ENCODE measurements at places on chromosomes 12 and 14.

- DNase-seq, result no peak
Measured at GRCh38 chr12:59194794-59195193, 274.5 kb upstream of the LRIG3 start.

- DNase-seq, result no peak
Measured at GRCh38 chr12:65741656-65742017, 82.6 kb upstream of the HMGA2 start.

- no peak for DNase-seq
Measured at GRCh38 chr14:104602933-104603325, 1.6 kb downstream of the TMEM179 start.

DNA sequence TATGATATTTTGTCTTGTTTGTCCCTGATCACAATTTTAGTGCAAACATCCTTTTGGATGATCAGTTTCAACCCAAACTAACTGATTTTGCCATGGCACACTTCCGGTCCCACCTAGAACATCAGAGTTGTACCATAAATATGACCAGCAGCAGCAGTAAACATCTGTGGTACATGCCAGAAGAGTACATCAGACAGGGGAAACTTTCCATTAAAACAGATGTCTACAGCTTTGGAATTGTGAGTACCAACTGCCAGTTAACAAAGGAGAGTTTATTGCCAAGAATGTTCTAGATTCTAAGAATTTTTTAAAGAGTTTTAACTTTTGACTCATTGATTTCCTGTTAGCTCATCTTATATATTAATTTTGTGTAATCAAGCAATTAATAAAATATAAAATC is 55.4 kb downstream of the IRAK3 start:
- DNase-seq, result no peak

DNA sequence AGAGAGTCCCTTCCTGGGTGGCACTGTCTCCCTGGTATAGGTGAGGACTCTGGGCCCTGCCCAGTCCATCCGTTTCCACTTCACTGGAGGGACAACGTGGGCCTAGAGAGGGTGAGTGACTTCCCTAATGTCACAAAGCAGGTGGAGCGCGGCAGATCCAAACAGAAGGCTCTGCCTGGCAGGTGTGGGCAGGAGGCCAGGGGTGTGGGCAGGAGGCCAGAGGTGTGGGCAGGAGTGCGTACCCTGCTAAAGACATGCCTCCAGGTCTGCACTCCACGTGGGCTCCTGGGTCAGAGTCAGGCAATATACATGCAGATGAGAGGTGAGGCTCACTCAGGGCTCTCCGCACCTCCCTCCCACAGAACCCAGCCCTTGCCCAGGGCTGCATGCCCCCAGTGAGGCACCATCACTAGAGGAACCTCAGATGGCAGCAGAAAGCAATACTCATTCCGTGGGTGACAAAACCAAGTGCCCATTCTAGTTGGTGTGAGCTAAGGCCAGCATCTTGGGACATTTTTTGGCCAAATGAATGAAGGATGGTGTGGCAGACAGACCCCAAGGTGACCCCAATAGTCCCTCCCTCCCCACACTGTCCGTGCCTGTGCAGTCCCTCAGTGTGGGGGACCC is 271.6 kb upstream of the RTL1 start:
- DNase-seq, result no peak

DNA sequence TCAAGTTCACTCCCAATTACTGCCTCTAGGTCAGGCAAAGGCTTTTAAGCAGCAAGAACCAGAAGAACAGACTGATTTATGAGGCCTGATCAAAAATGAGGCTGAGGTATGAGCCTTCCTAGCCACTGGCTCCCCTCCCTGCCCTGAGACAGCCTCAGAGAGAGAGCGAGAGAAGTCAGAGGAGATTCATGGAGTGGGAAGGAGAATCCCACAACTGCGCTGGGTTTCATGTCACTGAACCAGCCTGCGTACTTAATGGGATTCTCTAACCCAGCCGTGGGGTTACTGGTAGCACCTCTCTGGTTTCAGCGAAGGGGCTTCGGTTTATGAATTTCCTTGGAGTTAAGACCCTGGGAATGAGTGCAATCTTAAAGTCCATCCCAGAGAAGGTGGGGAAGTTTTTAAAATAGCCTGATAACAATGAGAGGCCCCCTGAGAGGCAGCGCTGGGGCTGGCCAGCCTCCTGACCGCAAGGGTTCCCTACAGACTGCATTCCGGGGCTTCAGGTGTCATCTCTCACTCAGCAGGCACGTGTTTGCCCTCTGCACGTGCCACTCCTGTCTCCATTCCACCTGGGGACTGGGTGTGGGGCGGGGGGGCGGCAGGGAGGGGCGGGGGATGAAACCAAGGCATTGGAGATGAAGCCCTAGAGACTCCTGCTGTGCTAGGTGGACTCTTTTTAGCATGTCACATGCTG is 6.1 kb upstream of the GPRC5A start:
- DNase-seq, result no peak

DNA sequence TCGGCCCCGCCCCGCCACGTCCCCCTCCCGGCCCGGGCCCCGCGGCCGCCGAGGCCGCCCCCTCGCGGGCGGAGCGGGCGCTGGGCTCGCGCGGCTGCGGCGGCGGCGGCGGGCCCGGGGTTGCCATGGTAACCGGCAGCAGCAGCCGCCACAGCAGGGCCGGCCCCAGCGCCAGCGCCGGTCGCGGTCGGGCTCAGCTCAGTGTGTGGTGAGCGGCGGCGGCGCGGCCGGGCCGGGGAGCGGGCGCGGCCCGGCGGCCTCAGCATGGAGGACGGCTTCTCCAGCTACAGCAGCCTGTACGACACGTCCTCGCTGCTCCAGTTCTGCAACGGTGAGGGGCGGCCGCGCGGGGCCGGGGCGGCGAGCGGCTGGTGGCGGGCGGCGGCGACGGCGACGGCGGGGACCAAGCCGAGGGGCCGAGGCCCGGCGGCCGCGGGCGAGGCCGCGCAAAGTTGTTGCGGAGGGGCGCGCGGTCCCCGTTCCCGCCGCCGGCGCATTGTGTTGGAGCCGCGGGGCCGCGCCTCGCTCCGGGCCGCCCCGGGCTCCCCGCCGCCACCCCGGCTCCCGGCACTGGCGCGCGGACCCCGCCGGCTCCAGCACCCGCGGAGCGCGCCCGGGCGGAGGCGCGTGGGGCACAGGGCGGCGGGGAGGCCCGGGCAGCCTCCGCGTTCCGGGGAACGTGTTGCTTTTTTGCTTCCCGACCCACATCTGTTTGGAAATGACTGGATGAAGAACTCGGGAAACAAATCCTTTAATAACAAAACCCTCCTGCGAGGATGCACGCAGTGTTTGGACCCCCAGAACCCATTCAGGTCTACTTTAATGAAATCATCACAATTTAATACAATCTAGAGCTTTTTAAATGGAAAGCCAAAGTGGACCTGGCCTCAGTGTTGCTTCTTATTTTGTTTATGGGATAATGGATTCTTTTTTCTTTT is at the start of gene EML1:
TSS of gene EML1 (plus strand) at position 201 of the 938 bp plus-strand sequence. CDS start at position 265, 64 bp downstream.
- DNase-seq, result peak; percentile 76

- DNase-seq, result no peak
Measured at GRCh38 chr12:102010265-102010994, 51.4 kb downstream of the WASHC3 start.

- no peak for DNase-seq
Measured at GRCh38 chr12:111798182-111798581, 31.4 kb downstream of the ALDH2 start.

DNA sequence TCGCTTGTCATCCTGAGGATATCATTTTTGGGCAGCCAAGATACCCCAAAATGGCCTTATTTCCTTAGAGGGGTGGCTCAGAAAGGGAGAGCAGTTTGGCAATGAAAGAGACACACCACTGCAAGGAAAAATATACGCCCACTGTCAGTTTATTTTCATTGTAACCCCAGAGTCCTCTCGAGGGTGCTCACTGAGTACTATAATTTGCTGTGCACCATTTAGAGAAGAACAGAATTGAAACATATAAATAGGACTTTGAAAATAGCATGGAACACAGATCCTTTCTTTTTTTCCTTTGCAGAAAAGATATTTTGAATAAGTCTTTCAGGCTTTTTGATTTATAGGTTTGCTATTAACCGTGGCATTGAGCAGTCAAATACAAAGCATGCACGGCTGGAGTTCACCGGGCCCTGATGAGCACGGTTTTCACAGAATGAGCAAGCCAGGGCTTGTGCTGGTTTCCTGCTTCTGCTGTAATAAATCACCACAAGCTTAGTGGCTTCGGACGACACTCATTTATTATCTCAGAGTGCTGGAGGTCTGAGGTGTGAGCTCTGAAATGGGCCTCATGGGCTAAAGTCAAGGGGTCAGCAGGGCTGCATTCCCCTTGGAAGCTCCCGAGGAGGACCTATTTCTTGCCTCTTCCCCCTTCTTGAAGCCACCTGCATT is 152.3 kb downstream of the ZNF664 start:
- DNase-seq, result no peak

DNA sequence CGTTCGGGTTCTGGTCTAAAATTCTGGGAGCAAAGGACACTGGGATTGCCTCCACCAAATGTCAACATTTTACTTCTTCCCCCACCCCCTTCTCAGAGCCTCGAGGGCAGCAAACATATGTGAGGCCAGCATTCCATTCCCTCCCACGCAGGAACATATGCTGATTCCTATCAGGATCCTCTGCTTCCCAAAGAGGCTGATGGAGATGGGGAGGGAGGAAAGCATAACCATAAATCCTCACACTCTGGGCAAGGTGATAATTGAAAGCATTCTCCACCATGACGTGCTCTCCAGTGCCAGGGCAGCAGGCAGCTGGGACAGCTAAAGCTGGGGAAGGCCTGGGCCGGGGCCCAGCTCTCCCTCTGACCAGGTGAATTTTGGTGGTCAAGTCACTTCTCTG is 395.0 kb downstream of the ZFP36L1 start:
- DNase-seq, result no peak

- no peak for DNase-seq
Measured at GRCh38 chr14:103101257-103101962, 6.9 kb downstream of the EXOC3L4 start.

DNA sequence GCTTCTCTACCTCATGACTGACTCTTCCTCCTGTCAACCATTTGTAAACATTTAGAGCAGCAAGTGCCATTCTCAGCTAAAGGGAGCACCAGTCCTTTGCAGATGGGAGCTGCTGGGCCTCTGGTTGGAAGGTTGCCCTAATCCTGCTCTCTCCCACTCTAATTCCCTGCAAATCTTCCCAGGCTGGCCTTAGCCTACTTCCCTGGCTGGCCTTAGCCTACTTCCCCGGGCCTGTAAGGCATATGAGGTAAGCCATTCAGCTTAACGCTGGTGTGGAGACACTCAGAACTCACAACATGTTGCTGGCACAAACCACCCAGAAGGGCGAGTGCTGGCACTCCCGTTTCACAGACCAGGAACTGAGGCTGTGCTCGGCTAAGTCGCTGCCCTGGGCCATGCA is 69.0 kb downstream of the CPSF2 start:
- no peak for DNase-seq

GRCh38 chr12:132429946-132430643 is 59.9 kb upstream of the FBRSL1 start:
- DNase-seq, result peak; percentile 62

DNA sequence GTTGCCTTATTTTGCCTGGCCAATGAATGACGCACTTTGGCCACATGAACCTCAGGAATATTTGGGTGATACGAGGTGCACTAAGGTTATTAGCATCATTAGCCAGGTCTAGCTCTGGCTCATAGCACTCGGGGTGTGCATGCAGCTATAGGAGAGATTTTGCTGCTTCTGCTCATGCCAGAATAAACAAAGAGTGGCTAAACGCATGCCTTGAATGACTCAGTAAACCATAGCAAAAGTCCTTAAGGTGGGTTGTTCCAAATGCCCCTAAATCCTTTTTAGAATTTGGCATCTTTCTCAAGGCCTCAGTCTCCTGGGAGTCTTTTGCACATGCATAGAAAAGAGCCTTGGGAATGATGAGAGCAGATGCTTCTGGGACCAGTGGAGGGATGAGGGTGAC is 343.7 kb upstream of the FKBP4 start:
- no peak for DNase-seq

DNA sequence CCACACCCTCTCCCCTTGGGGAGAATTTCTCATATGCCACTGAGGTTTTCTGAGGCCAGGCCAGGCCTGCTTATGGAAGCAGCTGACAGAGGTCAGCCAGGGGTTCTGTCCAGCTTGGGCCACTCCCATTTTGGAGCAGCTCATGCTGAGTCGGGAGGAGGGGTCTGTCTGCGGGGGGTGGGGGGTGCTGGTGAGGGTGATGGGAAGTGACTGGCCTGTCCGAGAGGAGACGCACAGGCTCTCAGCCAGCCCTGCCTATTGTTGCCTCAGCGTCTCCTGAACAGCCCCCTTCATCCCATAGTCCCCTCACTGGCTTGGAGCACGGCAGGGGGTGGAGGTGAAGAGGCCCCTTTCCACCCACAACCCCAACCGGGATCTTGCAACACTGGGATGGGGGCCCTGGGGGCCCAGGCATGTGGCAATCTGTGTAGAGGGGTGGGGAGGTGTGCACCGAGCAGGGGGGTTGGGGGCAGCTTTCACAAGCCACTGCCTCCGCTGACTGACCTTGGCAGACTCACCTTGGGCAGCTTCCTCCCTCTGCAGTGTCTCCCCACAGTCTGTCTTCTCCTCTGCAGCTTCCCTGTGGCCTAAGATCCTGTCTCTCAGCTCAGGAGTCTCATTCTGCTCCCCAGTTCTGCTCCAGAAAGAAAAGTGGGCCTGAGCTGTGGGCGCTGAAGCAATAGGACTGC is 5.5 kb downstream of the CEBPE start:
- DNase-seq, result no peak

- no peak for DNase-seq
Measured at GRCh38 chr12:121227294-121227693, 17.4 kb downstream of the P2RX4 start.

DNA sequence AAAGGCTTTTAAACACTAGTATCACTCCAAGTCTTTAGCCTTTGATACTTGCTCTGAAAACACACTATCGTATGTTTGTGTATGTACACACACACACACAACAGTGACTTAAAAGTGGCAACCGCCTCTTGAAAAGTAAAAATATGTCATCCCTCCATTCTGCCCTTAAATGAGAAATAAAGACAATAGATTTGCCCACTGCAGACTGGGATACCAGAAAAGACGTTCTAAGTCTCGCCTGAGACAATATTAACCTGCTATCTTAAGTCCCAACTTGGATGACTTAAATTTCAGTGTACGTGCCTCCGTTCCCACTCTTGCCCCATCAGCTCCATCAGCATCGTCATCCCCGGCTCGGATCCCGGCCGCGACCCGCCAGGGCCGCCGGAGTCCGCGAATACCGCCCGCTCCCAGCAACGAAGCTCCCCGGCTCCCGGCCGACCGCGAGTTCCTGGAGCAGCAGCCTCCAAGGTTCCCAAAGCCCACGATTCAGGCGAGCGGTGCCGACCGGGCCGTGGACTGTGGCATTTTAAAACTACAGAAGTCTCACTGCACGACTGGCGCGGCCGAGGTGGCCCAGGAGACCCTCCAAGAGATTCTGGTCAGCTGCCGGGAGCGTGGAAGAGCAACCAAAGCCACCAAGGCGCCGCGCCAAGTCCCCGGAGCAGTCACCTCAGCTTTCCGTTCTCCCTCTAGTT is 2.8 kb upstream of the ARID2 start:
- DNase-seq, result peak; percentile 35

- no peak for DNase-seq
Measured at GRCh38 chr12:22256605-22257004, 77.9 kb downstream of the ST8SIA1 start.

GRCh38 chr12:54207539-54208294 is 18.9 kb upstream of the SMUG1 start:
- peak; percentile 80 for DNase-seq

Data from activated naive CD4-positive, alpha-beta T cell treated with anti-CD3 and anti-CD28 coated beads, Interleukin-2, amount 50 U/mL, for 16 hours (primary cell).